ENCODE measurements at places on chromosomes 3 and 15.
A peak's percentile ranks its signal among the peaks of the same experiment; 100 is the strongest.

- no peak for DNase-seq
These were observed 54.9 kb downstream of the TRIM71 start for GRCh38 chr3:32872487-32873382.

GRCh38 chr3:171309906-171310359, 150.3 kb downstream of the TNIK start:
- DNase-seq: peak; percentile 86

DNA sequence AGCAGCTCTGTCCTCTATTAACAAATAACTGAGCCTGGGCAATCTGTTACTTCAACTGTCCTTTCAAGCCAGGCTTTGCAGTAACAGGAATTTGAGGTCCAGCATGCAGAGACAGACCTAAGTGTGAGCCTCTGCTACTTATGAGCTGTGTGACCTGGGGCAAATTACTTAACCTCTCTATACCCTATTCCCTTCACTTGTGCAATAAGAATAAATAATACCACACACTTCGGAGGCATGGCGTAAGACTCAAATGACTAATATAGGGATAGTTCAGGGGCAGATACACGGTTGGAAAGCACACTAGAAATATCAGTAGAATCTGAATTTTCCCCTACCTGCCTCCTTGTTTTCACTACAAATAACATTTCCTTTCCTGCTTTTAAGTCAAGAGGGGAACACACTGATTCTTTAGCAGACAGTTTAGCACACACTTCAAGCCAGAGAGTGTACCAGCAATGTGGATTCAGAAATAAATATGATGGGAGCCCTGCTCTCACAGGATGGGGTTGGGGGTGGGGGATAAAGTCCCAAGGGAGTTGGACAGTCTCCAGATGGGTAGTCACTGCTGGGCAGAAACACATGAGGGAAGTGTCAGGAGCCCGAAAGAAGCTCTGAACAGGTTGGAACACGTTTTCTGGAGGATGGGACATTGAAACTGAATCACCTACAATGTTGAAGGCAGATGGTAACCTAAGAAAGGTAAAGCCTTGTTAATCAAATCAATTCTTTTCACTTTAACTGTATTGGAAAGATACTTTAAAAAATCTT, 61.8 kb upstream of the RBP1 start:
- peak; percentile 18 for DNase-seq

GRCh38 chr3:103660810-103661209, 1226.0 kb downstream of the ZPLD1 start:
- no peak for DNase-seq

All from iris pigment epithelial cell (primary cell).